ENCODE measurements at places on chromosomes 5 and 9.

DNA sequence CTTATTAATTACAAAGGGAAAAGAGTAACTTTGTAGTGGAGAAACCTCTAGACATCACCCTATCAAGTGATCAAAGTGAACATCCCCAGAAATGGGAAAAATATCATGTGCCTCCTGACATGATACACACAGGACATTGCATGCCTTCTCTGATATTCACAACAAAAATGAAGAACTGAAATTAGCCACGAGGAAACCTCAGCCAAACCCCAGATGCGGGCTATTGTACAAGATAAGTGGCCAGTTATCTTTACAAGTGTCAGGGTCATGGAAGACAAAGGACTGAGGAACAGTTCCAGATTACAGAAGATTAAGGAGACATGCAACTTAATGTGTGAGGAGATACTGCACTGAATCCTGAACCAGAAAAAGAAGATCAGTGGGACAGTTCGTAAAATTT lies 23.8 kb upstream of the NPM1 start:
- no peak for DNase-seq

- no peak for DNase-seq
Measured at GRCh38 chr5:64497386-64497785, 8.4 kb upstream of the RGS7BP start.

DNA sequence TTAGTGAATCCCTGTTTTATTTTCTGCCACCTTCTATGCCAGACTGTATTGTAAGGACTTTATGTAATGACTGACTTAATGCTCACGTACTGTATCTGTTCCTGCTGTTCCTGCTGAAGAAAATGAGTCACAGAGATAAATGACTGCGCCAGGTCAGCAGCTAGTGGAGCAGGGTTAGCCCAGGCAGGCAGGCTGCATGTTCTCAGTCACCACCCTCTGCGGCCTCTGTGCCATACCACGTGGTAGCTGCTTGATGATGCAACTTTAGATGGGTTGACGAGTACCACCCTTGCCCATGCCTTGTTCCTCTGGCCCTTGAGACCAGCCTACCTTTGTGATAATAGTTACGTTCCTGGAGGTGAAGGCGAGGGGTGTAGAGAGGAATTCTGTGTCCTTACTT lies 161.9 kb downstream of the TRIO start:
- no peak for DNase-seq

DNA sequence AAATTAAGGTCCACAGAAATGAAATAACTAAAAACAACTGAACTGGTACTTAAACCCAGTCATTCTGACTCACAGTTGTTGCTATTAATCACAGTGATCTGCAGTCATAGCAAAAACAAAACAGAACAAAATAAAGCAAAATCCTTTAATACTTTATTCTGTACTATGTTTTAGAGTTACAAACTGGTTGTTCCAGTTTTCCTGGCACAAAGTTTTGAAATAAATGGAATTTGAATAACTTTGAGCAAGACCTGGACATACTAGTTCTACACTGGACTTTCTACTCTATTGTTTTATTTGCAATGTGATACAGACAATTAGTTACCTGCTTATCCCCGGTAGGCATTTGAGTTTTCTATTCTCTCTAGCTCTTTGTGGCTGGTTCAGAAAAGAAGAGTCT lies 147.9 kb downstream of the DMRT2 start:
- DNase-seq = no peak

DNA sequence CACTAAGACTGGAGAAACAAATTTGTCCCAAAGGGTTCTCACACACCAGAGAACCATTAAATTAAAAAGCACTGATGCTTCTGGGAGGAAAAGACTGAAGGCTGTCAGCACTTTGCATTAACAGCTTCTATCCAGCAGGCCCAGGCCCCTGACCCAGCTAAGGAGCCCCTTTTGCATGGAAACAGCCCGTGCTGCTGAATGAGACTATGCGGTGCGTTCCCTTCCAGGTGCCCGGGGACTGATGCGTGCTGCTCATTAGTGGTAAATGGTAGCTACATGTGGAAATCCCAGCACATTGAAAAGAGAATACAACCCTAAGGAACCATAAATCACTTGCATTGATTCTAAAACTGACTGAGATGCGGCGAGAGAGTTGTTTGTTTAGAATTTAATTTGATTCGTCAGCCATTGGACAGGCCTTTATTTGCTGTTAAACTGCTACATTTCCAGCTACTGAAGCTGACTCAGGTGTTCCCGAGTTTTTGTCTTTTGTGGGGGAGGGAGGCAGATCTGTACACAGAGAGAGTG lies 351.0 kb upstream of the SLC24A2 start:
- no peak for DNase-seq

DNA sequence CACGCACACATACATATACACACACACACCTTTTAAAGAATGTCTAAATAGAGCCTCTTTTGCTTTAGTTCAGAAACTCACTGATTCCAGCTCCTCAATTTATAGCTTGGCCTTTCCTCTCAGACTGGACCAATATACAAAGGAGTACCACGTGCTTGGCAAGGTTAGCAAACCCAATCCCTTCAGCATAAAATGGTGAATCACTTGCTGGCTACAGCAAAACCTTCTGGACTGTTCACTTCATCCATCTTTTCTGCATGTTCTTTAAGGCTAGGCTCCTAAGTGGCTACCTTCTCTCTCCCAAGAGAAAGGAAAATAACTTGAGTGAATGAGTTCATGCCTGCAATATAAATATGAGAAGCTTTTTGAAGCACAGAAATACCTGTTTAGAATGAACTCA lies 109.7 kb downstream of the LPAR1 start:
- no peak for DNase-seq

- DNase-seq = no peak
Measured at GRCh38 chr5:64603676-64604075, 86.6 kb upstream of the SHISAL2B start.

GRCh38 chr9:68418259-68418845 lies 61.9 kb downstream of the PGM5 start:
- no peak for DNase-seq

Data from activated naive CD4-positive, alpha-beta T cell (primary cell).